ENCODE measurements at places on chromosomes 13 and 19. TPM values are rescaled to one million over a fixed set of nuclear protein-coding genes. Genes with fewer than 3 reads are reported as not detected.

SMIM24 gene
- total RNA-seq, result not detected

ZSCAN5A gene
- total RNA-seq, result 10.8 TPM

CEACAM4 gene
- not detected for total RNA-seq

C19orf67 gene
- total RNA-seq, result 0.54 TPM

NALCN gene
- not detected for total RNA-seq

FXYD1 gene
- not detected for total RNA-seq

MATK gene
- total RNA-seq, result 32.3 TPM

MEIOSIN gene
- not detected for total RNA-seq

LGALS7B gene
- not detected for total RNA-seq

IFNL4 gene
- not detected for total RNA-seq

CEACAM19 gene
- total RNA-seq, result 0.86 TPM

C13orf46 gene
- total RNA-seq, result 0.61 TPM

PRR22 gene
- total RNA-seq, result 7.5 TPM

ZNF235 gene
- 2.8 TPM for total RNA-seq

IGFL3 gene
- not detected for total RNA-seq

CACNG7 gene
- not detected for total RNA-seq

LILRB3 gene
- not detected for total RNA-seq
